ENCODE measurements at places on chromosomes 1 and 21. TPM values are rescaled to one million over a fixed set of nuclear protein-coding genes. Genes with fewer than 3 reads are reported as not detected.

- peak overlapping the region; percentile 96 for H3K4me3 ChIP-seq
- H3K4me1 ChIP-seq, result peaks cover 19% of the 10 kb centered on the region
- H3K27me3 ChIP-seq, result no peaks in the 10 kb centered on the region
- no peak for DNase-seq
These were observed 710 bp upstream of the SLC30A1 start for GRCh38 chr1:211579440-211580302.

- peak overlapping the region; percentile 61 for H3K4me3 ChIP-seq
- H3K27ac ChIP-seq, result no peak overlapping the region
- H3K36me3 ChIP-seq, result no peaks in the 10 kb centered on the region
- peaks cover 49% of the 10 kb centered on the region for H3K27me3 ChIP-seq
These were observed 31.6 kb upstream of the NFIA start for GRCh38 chr1:61050541-61051442.

DNA sequence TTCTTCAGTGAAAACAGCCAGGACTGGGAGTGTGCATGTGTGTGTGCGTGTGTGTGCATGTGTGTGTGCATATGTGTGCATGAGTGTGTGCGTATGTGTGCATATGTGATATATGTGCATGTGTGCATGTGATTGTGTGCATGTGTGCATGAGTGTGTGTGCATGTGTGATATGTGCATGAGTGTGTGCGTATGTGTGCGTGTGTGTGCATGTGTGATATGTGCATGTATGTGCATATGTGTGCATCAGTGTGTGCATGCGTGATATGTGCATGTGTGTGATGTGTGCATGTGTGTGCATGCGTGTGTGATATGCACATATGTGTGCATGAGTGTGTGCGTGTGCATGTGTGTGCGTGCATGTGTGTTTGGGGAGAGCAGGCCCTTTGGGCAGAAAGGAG lies 89.8 kb downstream of the ITPKB start:
- no peaks in the 10 kb centered on the region for H3K27me3 ChIP-seq
- H3K36me3 ChIP-seq, result peaks cover 59% of the 10 kb centered on the region
- H3K27ac ChIP-seq, result no peak overlapping the region
- H3K4me3 ChIP-seq, result no peak overlapping the region

DNA sequence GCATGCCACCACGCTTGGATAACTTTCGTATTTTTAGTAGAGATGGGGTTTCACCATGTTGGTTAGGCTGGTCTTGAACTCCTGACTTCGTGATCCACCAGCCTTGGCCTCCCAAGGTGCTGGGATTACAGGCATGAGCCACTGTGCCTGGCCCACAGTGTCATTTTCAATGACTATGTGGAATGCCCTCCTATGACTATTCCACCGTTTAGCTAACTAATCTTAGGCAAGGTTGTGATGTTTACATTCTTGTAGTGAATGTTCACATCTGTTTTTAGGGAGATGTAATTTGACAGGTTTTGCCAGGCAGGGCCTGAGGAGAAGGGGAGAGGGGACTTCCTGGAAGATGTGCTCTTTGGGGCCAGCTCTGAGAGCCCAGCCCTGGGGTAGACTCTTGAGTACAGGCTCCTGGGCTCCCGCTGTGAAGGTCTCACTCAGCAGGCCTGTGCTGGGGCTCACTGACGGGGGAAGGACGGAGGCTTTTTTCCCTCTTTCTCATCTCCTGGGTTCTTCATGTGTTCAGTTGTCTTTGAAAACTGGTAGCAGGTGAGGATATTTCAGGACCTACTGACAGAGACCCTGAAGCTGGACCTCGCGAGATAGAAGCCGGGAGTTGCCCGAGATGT lies 13.2 kb downstream of the COQ8A start:
- H3K4me1 ChIP-seq, result no peaks in the 10 kb centered on the region
- no peaks in the 10 kb centered on the region for H3K27me3 ChIP-seq
- no peak overlapping the region for H3K27ac ChIP-seq
- no peak overlapping the region for H3K4me3 ChIP-seq
- H3K36me3 ChIP-seq, result peaks cover 5% of the 10 kb centered on the region
- DNase-seq, result no peak

DNA sequence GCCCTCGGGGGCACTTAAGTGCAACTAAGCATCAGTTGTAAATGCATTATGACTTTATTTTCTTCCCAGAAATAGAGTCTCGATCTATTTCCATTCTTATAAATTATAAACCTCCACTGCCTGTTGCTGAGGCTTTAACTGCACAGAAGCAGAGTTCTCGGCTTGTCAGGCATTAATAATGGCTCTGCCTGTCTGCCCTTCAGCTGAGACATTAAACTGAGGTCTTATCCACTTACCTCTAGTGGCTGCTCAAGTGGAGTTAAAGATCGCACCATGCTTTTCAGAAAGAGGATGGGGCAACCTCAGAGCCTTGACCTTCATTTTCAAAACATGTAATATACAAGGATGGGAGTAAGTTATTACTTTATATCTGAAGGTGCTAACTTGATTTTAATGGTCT lies 597.6 kb upstream of the PRMT6 start:
- H3K27me3 ChIP-seq, result no peaks in the 10 kb centered on the region
- no peaks in the 10 kb centered on the region for H3K36me3 ChIP-seq
- no peak for DNase-seq
- no peak overlapping the region for H3K27ac ChIP-seq

DNA sequence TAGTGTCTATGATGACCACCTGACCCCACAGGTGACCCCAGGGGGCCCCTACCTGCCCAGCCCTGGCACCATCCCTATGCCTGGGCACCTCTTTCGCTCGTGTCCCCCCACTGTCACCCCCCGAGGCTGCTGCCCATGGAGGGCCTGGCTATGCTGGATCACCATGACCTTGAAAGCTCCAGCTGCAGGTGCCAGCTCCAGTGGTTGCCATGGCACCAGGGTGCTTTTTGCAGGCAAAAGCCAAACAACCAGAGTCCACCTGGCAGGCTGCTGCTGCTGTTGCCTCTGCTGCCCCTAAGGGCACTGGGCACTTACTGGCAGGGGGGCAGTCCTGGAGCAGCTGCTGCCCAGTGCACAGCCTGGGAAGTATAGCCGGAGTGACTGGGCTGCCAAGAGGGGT lies 21.7 kb downstream of the ETNK2 start:
- DNase-seq, result no peak
- no peaks in the 10 kb centered on the region for H3K36me3 ChIP-seq
- no peak overlapping the region for H3K27ac ChIP-seq

DNA sequence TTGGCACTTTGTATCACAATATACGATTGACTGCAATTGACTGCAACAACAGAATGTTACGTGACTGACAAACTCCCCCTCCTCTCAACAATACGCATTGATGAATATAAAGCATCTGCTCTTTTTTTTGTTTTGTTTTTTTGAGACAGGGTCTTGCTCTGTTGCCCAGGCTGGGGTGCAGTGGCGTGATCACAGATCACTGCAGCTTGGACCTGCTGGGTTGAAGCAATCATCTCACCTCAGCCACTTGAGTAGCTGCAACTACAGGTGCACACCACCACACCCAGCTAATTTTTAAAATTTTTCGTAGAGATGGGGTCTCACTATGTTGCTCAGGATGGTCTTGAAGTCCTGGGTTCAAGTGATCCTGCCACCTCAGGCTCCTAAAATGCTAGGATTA lies 21.3 kb upstream of the CEP85 start:
- H3K27ac ChIP-seq, result no peak overlapping the region
- H3K27me3 ChIP-seq, result no peaks in the 10 kb centered on the region
- H3K4me1 ChIP-seq, result no peaks in the 10 kb centered on the region
- no peak for DNase-seq
- H3K4me3 ChIP-seq, result no peak overlapping the region
- no peaks in the 10 kb centered on the region for H3K36me3 ChIP-seq

DNA sequence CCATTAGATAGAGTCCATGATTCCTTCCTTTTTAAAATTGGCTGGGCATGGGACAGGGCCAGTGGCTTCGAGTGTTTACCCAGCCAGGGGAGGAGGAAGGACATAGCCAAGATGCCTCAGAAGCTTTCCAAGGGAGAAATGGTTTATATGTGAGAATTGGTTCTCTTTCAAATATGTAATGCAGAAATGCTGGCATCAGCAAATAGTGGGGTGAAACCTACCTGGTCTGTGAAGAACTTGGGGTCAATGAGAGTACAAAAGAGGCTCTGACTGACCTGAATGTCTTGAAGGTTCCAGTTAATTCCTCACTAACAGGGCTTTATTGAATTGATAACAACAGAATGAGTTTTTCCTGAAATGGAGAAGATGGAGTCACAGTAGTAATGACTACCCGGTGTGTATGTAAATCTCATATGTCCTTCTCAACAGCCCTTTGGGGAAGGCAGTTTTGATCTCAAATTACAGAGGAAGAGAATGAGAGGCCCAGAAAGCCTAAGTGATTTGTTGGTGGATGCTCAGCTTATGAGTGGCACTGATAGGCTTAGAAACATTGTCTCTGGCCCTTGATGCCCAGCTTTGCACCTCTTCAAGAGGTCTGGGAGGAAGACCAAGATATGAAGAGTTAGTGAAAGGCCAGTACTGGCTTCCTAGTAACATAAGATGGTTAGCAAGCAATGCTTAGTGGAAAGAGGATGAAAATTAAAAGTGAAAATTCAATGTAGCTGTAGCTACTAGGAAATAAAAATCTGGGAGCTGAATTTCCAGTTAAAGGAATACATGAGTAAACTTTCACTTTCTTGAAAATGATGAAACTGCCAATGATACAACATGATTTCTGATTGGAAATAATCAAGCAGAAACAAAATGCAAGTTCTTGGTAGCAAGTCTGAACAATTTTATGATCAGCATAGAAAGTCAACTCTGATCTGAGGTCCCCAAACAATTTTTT lies 2.7 kb downstream of the ATF3 start:
- H3K36me3 ChIP-seq, result no peaks in the 10 kb centered on the region
- peaks cover 34% of the 10 kb centered on the region for H3K4me1 ChIP-seq
- no peak overlapping the region for H3K27ac ChIP-seq

DNA sequence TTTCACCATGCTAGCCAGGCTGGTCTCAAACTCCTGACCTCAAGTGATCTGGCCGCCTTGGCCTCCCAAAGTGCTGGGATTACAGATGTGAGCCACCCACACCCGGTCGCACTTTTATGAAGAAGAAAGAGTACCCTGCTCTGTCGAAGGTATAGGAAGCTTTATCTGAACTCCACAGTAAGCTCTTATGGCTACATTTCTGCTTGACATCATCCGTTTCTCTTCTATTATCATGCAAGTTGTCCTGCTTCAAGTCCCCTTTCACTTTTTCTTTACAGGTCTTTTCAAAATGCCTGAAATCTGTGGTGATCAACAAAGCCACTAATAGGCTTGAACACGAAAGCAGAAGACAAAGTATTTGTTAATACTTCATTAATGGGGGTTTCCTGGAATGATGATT lies 4.0 kb downstream of the RPE65 start:
- no peaks in the 10 kb centered on the region for H3K36me3 ChIP-seq
- no peak overlapping the region for H3K4me3 ChIP-seq
- H3K27me3 ChIP-seq, result no peaks in the 10 kb centered on the region
- no peaks in the 10 kb centered on the region for H3K4me1 ChIP-seq

- no peaks in the 10 kb centered on the region for H3K4me1 ChIP-seq
- no peaks in the 10 kb centered on the region for H3K27me3 ChIP-seq
- no peaks in the 10 kb centered on the region for H3K36me3 ChIP-seq
- DNase-seq, result no peak
- H3K27ac ChIP-seq, result no peak overlapping the region
These were observed 457.9 kb downstream of the BRINP3 start for GRCh38 chr1:190019717-190020116.

Gene FAM110D
- not detected for total RNA-seq

Gene FGR
- 3.0 TPM for total RNA-seq

All from CD4-positive, alpha-beta T cell (primary cell).